MCF 10A (cell line): ENCODE measurements at places on chromosomes 3 and 15.
A peak's percentile ranks its signal among the peaks of the same experiment; 100 is the strongest.

- DNase-seq = peak; percentile 72
Measured at GRCh38 chr15:31489801-31490646, 163.4 kb downstream of the KLF13 start.

DNA sequence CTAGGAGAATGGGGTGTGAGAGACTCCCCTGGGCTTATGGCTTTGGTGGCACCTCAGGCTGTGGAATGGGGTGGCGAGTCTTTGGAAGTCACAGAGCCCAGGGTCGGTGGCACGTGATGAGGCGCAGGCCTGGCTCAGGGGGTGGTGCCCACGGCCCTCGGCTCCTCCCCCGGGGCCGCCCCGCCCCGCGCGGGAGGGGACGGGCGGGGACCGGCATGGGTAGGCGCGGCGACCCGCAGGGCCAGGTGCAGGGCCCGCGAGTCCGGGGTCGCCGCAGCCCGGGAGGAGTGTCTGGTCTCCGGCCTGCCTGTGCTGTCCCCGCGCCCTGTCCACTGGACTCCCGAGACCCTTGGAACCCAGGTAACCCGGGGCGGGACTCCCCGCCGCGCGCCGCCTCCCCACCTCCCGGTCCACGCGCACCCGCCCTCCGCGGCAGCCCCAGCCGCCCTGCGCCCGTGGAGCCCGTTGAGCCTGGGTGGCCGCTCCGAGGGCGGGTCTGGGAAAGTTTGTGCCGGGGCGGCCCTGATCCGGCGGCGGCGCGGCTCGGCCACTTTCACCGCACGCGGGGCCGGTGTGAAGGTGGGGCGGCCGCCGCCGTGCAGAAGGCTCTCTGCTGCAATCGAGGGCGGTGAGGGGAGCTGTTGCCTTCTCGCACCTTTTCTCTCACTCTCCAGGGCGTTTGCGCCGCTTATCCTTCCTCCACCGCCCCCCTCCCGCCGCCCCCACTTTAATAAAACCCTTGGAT, at the start of gene PAQR5:
Gene PAQR5, plus strand, starts transcription at position 216 of the 745 bp plus-strand sequence. CDS start 61,169 bp downstream, outside the sequence.
- peak; percentile 56 for DNase-seq

DNA sequence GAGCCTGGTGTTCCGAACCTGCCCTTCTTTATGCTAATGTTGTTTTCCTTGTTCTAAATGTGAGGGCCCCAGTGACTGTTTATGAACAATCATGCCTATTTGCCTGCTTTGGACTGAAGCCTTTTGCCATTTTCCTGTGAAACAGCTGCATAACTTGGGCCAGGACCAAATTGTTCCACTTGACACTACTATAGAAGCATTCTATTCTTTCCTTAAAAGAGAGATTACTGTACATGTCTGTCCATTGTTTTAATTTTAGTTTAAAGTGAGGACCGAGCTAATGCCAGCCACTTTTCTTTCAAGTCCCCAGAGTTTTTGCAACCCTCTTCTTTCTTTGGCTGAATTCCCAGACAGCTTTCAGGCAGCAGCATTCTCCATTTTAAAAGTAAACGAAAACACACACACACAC, 980.3 kb downstream of the CADM2 start:
- DNase-seq = no peak

DNA sequence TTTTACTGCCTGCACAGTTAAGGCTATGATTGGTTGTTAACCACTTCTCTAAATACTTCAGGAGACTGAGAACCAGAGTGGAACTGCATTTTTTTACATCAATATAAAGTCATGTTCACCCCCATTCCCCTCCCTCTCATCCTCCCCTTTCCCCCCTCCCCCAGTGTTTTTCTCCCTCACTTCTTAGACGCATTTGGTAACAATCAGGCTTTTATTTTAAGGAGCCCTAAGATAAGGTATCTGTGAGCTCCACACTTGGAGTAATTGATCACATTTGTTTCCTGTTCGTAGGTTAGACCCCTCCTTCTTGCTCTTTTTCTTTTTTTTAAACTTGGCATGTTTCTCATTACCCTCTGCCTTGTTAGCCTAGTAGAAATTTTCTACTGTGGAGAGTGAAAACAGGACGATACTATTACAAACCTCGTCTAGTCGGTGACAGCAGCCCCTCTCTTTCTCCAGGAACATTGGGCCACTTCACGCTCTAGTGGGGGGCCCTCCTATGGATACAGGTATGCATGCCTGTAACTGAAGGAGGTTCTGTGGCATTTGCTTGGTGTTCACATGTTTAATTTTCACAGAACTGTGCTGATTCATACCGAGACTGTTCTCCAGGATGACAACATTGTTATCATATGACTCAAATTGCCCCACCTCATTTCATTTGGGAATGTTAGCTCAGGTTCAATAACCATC, 314.4 kb downstream of the MECOM start:
- DNase-seq = peak; percentile 75

GRCh38 chr3:70224337-70224736, 88.1 kb downstream of the MDFIC2 start:
- DNase-seq = no peak

DNA sequence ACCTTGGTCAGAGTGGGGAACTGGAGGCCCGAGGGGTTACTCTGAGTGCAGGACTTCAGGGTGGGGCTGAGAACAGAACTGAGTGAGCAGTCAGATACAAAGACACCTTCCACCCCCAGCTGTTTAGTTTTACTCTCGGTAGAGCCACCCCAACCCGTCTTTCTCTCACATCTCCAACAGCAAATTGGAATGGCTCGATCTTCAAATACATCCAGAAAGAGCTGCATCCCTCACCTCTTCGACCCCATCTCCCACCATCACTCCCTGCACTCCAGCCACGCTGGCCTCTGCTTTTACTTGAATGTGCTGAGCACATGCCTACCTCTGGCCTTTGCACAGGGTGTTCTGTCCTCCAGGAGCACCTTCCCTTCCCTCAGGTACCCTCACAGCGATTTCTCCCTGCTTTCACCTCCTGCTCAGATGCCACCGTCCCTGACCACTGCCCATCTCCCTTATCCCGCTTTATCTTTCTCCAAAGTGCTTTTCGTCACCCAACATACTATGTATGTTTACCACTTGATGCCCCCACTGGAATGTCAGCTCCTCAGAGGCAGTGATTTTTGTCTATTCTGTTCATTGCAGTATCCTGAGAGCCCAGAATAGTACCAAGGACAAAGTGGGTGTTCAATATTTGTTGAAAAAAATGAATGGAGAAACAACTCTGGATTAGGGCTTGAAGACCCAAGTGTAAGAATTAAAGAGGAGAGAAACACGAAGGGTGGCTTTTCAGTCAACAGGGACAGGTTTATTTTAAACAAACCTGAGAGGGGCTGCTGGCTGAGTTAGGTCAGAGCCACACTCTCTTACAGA, 4.4 kb downstream of the CHCHD4 start:
- DNase-seq = no peak

GRCh38 chr3:113148284-113148683, 63.1 kb upstream of the BOC start:
- DNase-seq = no peak

DNA sequence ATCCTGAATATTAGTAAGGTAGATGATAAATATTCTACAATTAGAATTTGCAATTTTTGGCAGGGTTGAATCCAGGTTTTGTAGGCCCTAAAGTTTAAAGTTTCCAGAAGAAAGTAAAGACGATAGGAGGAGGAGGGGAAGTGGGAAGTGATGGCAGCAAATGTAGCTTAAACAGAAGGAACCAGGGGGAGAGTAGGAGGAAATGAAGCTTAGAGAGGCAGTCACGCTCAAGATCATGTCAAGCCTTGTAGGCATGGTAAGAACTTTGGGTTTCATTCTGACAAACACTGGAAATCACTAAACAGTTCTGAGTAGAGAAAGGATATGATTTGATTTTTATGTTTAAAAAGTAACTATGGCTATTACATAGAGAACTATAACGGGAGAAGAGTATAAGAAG, 63.9 kb downstream of the NR2E3 start:
- DNase-seq = no peak

- DNase-seq = no peak
Measured at GRCh38 chr3:187618722-187619121, 51.5 kb downstream of the SST start.

- no peak for DNase-seq
Measured at GRCh38 chr3:72675243-72675642, 173.0 kb downstream of the SHQ1 start.

- DNase-seq = no peak
Measured at GRCh38 chr3:18127174-18127858, 297.8 kb downstream of the SATB1 start.

DNA sequence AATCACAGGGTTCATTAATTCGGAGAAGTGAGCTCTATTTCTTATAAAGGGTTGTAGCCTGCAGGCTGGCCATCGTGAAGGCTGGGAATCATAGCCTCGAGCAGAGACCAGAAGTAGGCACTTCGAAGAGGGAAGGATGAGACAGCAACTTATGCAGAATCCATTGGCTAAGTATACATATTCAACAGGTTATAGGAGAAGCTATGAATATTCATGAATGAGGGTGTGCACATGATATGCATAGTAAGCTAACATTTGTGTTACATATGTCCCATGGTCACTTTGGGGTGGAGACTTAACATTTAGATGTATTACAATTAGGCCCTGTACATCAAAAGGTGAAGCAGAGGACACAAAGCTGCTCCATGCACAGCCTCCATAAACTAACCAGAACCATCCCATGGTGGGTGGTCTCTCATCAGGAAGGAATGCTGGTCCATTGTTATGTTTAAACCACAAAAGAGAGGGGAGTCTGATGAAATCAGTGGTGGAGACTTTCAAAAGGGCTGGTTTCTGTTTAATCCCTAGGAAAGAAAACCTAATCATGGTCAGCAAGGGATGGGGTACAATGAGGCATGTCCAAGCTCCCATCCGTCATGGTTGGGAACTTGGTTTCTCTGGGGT, 80.8 kb upstream of the FHIT start:
- DNase-seq = no peak

DNA sequence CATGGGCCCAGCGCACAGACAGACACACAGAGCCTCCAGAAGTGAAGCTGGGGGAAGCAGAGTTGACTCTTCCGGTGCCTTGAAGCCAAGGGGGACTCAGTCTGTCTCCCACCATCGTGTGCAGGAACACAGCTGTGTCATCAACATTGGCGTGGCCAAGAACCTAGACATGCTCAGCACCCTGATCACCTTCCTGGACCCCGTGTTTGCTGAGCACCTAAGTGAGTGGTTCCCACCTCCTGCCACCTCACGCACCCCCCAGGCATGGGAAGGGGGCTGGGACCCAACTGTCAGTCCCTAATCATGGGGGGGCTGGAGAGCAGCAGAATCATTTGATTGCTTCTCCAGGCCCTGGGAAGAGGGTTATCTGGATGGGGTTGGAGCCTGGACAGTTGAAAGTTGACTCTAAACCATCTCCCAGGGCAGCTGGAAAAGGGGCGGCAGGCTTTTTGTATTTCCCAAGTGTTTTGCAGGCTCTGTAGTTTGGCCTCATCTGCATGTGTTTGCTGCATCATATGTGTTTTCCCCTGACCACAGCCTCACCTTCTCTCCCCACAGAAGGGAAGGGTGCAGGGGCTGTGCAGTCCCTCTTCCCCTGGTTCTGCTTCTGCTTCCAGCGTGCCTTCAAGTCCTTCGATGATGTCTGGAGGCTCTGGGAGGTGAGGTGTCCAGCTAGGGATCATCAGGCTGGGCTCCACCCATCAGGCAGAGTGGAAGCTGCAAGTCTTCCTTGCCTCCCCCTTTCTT, 12.8 kb downstream of the TBC1D21 start:
- DNase-seq = no peak

GRCh38 chr15:36797128-36797527, 217.7 kb downstream of the CDIN1 start:
- no peak for DNase-seq

DNA sequence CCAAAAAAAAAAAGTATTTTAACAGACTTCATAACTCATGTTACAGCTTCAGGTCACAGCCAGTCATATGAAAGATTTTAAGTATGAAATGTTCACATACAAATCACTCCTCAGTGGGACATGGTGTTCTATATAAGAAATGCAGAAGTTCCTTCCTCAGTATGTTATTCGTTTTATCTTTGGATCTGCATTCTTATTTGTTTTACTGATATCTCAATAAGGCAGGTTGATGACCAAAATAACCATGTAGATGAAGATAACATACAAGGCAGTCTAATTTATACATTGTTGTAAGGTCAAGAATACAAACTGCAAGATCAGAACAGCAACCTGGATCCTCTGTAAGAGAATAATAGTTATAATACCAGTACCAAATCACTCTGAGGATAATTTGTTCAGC, 75.6 kb downstream of the CHAC1 start:
- DNase-seq = no peak
